ENCODE measurements at places on chromosomes 3 and 15. TPM values are rescaled to one million over a fixed set of nuclear protein-coding genes. Genes with fewer than 3 reads are reported as not detected.

GRCh38 chr3:165805946-165806561, 31.2 kb downstream of the BCHE start:
- no peak overlapping the region for H3K27ac ChIP-seq
- no peak for DNase-seq
- no peaks in the 10 kb centered on the region for H3K4me1 ChIP-seq
- H3K4me3 ChIP-seq, result no peak overlapping the region
- H3K36me3 ChIP-seq, result no peaks in the 10 kb centered on the region

DNA sequence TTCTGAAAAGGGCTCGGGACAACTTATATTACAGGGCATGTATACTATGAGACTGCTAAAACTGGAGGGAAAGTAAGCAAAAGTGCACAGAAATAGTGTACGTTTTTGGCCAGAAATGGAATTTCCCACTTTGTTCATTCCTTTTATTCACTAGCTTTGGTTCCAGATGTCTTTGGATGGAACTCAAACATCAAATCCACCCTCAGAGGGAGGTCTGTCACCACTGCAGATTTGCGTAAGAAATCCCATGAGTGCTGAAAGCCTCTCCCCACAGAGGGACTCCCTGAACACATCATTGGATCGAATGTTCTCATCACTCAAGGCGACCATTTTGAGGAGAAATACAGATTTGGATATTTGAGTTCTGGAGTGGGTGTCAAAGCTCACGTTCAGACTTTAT, 71.6 kb downstream of the FEM1B start:
- H3K36me3 ChIP-seq, result peaks cover 31% of the 10 kb centered on the region
- H3K4me3 ChIP-seq, result no peak overlapping the region
- H3K27me3 ChIP-seq, result no peaks in the 10 kb centered on the region
- H3K4me1 ChIP-seq, result peaks cover 15% of the 10 kb centered on the region

DNA sequence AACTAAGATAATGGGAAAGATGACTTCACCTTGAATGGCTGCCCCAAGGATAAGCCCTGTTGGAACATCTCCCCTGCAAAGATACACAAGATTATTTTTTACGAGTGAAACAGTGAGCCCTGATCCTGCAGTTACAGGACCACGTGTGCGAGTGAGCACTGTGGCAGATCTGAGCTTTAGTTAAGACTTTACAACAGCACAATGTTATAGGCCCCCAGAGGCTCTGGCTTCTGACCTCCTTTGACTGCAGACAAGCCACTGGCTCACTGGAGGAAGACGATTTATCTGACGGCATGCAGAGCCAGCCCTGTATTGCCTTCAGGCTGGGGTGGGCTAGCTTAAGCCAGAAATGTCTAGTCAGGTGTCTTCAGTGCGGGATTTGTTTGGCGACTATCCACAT, 174.4 kb downstream of the ARRDC4 start:
- no peaks in the 10 kb centered on the region for H3K36me3 ChIP-seq
- H3K27ac ChIP-seq, result no peak overlapping the region
- no peak overlapping the region for H3K4me3 ChIP-seq
- H3K27me3 ChIP-seq, result no peaks in the 10 kb centered on the region

DNA sequence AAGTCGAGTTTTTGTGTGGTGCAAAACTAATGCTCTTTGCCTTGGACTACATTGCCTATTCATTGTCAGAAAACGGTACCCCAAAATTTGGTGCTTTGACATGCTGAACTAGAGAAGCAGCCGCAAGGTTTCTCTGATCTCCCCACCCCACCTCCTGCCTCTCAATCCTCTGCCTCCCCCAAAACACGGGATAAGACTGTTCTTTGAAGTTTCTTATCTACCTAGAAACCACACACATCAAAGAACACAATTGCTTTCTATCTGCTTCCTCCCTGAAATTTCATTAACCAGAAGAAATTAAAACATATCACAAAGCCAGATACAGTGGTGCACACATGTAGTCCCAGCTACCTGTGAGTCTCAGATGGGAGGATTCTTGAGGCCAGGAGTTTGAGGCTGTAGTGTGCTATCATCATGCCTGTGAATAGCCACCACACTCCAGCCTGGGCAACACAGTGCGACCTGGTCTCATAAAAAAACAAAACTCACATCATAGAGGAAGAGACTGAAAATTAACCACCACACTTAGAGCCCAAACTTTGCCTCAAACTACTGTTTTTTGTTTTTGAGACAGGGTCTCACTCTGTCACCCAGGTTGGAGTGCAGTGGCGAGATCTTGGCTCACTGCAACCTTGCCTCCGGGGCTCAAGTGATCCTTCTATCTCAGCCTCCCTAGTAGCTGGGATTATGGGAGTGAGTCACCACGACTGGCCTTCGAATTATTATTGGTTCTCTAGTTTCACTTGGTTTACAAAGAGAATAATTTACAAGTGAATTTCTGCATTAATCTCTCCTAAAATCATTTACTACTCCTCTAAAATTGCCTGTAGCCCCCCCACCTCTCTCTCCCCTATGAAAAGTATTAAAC, 2.7 kb upstream of the PCNP start:
- no peak overlapping the region for H3K4me3 ChIP-seq
- peaks cover 16% of the 10 kb centered on the region for H3K4me1 ChIP-seq
- H3K27ac ChIP-seq, result no peak overlapping the region
- no peaks in the 10 kb centered on the region for H3K27me3 ChIP-seq
- DNase-seq, result no peak

DNA sequence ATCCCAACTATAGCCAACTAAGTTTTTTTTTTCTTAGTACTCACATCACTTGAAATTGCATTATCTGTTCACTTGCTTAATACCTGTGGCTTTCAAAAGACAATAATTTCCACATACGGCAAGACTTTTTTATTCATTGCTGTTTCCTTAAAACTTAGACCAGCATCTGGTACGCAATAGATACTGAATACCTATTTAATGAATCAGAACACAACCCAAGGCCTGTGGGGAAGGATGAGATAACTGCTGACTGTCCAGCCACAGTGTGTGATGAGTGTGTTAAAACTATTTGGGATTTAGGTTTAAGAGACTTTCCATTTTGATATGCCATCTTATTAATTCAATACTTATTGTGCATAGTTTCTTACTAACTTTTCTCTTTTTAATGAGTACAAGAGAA, 988.7 kb downstream of the NTRK3 start:
- no peaks in the 10 kb centered on the region for H3K4me1 ChIP-seq
- no peak for DNase-seq
- H3K27me3 ChIP-seq, result no peaks in the 10 kb centered on the region
- no peaks in the 10 kb centered on the region for H3K36me3 ChIP-seq
- no peak overlapping the region for H3K27ac ChIP-seq

- H3K36me3 ChIP-seq, result no peaks in the 10 kb centered on the region
- H3K27ac ChIP-seq, result no peak overlapping the region
- H3K27me3 ChIP-seq, result no peaks in the 10 kb centered on the region
- peaks cover 41% of the 10 kb centered on the region for H3K4me1 ChIP-seq
These were observed 385.4 kb downstream of the PTPRG start for GRCh38 chr3:61946570-61947324.

- H3K4me1 ChIP-seq, result no peaks in the 10 kb centered on the region
- DNase-seq, result no peak
- H3K36me3 ChIP-seq, result no peaks in the 10 kb centered on the region
- H3K4me3 ChIP-seq, result no peak overlapping the region
These were observed 135.1 kb downstream of the RBPMS2 start for GRCh38 chr15:64640146-64640871.

GRCh38 chr3:11622586-11623550, 20.8 kb downstream of the VGLL4 start:
- no peak overlapping the region for H3K4me3 ChIP-seq
- H3K36me3 ChIP-seq, result no peaks in the 10 kb centered on the region
- H3K27me3 ChIP-seq, result no peaks in the 10 kb centered on the region
- no peak overlapping the region for H3K27ac ChIP-seq
- DNase-seq, result no peak

DNA sequence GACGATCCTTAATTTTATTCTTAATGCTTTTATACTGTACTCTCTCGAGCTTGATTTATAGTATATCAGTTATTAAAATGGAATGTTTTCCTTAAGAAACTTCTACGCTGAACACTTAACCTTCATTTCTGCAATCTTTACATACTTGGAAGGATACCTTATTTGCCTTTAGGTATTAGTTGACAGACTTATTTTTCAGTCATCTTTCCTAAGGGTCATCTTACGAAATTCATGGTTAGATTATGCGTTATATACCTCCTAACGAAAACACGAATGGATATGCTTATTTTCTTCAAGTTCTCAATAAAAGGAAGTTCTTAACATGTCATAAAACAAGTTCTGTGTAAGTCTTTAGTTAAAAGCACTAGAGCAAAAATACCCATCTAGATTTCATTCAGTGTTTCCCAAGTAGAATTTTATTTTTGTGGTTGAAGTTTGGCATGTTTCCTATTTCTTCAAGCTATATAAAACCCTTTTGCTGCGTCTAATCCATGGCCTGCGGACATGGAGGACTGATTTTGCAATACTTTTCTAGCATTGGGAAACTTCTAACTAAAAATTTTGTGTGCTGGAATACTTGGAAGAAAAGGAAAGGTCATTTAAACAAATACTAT, 231.3 kb downstream of the TP63 start:
- DNase-seq, result no peak
- no peak overlapping the region for H3K4me3 ChIP-seq
- H3K4me1 ChIP-seq, result no peaks in the 10 kb centered on the region
- H3K27ac ChIP-seq, result no peak overlapping the region

GRCh38 chr3:108342837-108343486, 46.6 kb downstream of the HHLA2 start:
- H3K36me3 ChIP-seq, result no peaks in the 10 kb centered on the region
- no peaks in the 10 kb centered on the region for H3K4me1 ChIP-seq
- H3K27ac ChIP-seq, result no peak overlapping the region
- no peaks in the 10 kb centered on the region for H3K27me3 ChIP-seq
- no peak for DNase-seq
- H3K4me3 ChIP-seq, result no peak overlapping the region

Gene PARP15
- 1.7 TPM for total RNA-seq

Gene HYAL1
- total RNA-seq, result 38.1 TPM

Gene ALG1L2
- not detected for total RNA-seq

Gene PEX11A
- 11.6 TPM for total RNA-seq

Gene TRAIP
- total RNA-seq, result 2.0 TPM

Gene EPHB1
- 1.9 TPM for total RNA-seq

Gene SSUH2
- total RNA-seq, result 0.82 TPM

Gene ESYT3
- total RNA-seq, result 2.6 TPM

Measured in right atrium auricular region (tissue), 2 donors.